AG04449 (cell line): ENCODE measurements at places on chromosomes 13 and 19.
A peak's percentile ranks its signal among the peaks of the same experiment; 100 is the strongest.

DNA sequence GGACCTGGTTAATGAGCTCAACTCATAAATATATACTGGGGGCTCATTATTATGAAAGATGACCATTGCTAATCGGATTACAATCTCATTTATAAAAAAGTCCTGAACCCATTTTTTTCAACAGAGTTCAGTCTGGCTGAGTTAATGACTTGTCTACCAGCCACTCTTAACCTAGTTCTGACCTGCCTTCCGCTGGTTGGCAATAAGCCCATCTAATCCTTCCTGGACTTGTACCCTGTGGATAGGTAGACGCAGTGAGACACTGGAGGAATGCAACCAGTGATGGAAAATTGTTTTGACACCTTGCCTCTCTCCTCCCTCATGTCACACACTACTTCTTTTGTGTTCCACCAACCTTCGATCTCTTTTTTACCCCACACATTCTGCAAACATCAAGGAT is 279.9 kb downstream of the FOXO1 start:
- no peak for DNase-seq

DNA sequence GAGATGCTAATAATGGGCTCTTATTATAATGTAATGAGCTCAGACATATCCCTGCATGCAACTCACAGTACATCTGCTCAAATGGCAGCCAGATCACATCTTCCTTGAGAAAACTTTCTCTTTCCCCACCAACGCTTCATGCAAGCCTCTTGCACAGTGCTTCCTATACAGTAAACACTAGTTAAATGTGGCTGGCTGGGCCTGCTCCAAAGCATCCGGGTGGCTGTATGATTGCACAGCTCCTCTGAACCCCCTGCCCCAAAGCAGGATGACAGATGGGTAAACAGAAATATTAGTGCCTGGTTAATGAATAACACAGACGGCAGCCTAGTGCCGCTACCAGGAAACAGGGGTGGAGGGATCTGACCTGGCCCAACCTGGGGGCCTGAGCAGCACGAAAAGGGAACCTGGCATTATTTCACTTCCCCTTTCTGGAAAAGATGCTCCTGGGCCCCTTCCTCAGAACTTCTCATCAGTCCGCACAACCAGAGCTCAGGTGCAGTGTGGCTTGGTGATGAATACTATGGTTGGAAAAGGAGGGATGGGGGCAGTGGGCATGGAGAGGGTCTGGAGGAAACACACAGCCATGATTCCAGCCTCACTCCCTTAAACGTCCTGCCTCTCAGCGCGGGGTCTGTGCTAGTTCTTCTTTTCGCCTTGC is 10.8 kb downstream of the FFAR2 start:
- no peak for DNase-seq

- DNase-seq, result no peak
Observed at GRCh38 chr13:59982631-59983382, 180.9 kb downstream of the DIAPH3 start.

GRCh38 chr19:55673889-55674288 is 1.1 kb upstream of the EPN1 start:
- no peak for DNase-seq

- DNase-seq, result no peak
Observed at GRCh38 chr13:60716313-60716712, 319.3 kb downstream of the TDRD3 start.

DNA sequence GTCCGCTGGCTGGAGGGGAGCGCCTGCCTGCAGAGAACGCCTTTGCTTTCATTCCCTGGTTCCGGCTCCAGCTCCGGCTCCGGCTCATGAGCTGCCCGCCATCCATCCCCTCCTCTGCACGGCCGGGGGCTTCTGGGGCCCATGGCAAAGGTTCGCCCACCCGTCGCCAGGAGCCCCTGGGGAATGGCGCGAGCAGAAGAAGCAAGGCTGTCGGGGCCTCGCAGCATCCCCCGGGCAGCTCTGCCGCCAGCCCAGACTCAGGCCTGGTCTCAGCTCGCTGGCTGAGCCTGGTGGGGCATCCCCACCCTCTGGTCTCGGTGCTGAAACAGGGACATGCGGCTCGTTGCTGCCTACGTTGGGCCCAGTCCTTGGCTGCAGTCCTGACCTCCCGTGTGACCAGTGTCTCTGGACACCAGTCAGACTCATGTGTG is 96.8 kb downstream of the KDM4B start:
- DNase-seq, result no peak

- DNase-seq, result no peak
Observed at GRCh38 chr13:47066226-47066625, 169.4 kb upstream of the HTR2A start.

- DNase-seq, result no peak
Observed at GRCh38 chr19:35559281-35559659, 4.2 kb downstream of the ATP4A start.

GRCh38 chr19:31391518-31391917 is 42.3 kb upstream of the TSHZ3 start:
- no peak for DNase-seq

DNA sequence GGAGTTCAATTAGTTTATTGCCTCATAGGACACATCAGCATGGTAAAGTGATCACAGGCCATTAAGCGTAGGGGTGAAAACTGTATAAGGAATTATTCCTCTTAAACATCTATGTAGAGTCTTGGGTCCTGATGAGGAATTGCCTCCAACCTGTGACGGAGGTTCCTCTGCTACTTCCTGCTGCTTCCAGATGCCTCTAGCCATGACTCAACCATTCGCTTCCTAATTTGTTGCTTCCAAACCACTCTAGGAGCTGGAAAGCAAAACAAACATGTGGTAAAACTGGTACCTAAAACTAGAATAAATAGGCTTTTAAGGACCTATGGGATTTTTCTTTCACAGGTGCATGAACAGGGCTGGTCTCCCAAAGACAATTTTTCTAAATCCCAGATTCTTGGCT is 253.8 kb downstream of the KLF12 start:
- DNase-seq, result no peak

GRCh38 chr19:7904074-7905020 is 670 bp downstream of the MAP2K7 start:
- DNase-seq, result no peak

- DNase-seq, result no peak
Observed at GRCh38 chr13:98069985-98070384, 72.9 kb upstream of the FARP1 start.

DNA sequence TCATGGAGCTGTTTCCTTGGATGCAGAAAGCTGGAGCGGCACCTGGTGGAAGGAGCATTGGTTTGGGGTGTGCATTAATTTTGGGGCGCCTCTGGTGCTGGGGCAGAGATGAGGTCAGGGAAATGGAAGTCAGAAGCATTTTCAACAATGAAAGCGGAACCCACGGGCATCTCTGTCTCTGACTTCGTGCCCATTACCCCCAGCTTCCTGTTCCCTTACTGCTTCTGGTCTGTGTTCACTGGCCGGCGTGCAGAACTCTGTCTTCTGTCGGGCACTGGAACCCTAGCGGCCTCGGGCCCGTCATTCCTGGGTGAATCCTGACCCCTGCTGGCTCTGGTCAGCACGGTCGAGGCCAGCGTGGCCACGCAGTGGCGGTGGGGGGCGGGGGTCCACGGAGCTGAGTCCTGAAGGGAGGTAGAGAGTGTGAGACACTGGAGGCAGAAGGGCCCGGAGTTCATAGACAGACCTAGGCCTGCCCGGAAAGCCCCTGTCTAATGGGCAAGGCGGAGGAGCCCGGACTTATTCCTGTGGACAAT is 7.9 kb upstream of the LINGO3 start:
- no peak for DNase-seq

- DNase-seq, result no peak
Observed at GRCh38 chr13:102399791-102400674, 1.8 kb downstream of the FGF14 start.

- DNase-seq, result no peak
Observed at GRCh38 chr13:110349239-110349638, 42.2 kb downstream of the COL4A2 start.

GRCh38 chr19:8110931-8111330 is 38.5 kb downstream of the FBN3 start:
- DNase-seq, result no peak

DNA sequence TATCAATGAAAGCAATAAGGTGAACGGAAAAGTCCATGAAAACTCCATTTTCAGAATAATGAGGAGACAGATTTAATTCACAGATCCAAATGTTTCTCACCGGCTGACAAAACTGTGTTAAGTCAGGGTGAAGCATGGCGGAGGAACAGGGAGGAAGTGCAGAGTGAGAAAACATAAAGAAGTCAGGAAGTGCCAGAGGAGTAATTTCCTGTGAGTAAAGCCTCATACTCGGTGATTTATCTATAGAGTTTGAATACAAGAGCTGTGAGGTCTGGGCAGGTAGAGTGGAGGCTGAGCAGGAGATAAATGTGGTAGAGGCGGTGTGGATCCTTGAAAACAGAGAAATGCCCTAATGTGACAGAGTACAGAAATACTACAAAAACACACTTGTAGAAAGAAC is 11.4 kb downstream of the CARD8 start:
- no peak for DNase-seq

- DNase-seq, result no peak
Observed at GRCh38 chr19:5559804-5560133, 8.0 kb downstream of the TINCR start.

DNA sequence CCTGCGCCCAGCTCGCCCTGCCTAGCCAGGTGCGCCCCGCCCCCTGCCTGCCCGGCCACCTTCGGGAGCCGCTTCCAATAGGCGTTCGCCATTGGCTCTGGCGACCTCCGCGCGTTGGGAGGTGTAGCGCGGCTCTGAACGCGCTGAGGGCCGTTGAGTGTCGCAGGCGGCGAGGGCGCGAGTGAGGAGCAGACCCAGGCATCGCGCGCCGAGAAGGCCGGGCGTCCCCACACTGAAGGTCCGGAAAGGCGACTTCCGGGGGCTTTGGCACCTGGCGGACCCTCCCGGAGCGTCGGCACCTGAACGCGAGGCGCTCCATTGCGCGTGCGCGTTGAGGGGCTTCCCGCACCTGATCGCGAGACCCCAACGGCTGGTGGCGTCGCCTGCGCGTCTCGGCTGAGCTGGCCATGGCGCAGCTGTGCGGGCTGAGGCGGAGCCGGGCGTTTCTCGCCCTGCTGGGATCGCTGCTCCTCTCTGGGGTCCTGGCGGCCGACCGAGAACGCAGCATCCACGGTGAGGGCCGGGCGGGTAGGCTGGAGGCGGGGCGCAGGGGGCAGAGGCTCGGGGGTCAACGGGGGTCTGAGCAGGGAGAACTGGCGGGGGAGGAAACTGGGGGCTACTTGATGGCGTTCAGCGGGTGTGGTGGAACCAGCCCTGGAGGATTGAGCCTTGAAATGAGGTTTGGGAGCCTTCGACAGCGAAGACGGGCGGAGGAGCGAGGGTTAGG is at the start of gene SPINT2:
Gene SPINT2 (plus strand): TSS at position 88 of the 727 bp plus-strand sequence. CDS start 320 bp downstream, at position 408.
- no peak for DNase-seq

DNA sequence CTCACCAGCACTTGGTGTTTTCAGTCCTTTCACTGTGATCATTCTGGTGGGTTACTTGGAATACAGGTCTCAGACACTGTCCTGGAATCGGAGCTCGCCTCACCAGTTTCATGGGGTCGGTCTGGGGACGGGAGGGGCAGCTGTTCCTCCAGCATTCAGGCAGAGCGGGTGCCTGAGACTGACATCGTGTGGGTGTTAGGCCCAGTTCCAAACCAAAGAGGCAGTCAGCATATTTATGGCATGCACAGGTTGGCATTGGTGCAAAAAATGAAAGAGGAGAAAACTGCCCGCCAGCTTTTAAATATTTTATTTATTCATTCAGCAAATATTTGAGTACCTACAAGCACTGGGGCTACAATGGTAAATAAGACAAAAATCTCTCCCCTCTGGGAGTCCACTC is 20.1 kb downstream of the PLEKHF1 start:
- DNase-seq, result no peak

- DNase-seq, result peak; percentile 26
Observed at GRCh38 chr19:34926685-34927375, at the start of gene ZNF30. Gene ZNF30, plus strand, starts transcription at chr19:34926903. Its CDS starts 3,045 bp downstream, at chr19:34929948.

GRCh38 chr19:57310792-57311191 is 9.5 kb upstream of the ZNF543 start:
- no peak for DNase-seq

- DNase-seq, result no peak
Observed at GRCh38 chr13:99159331-99160061, 41.2 kb upstream of the UBAC2 start.

DNA sequence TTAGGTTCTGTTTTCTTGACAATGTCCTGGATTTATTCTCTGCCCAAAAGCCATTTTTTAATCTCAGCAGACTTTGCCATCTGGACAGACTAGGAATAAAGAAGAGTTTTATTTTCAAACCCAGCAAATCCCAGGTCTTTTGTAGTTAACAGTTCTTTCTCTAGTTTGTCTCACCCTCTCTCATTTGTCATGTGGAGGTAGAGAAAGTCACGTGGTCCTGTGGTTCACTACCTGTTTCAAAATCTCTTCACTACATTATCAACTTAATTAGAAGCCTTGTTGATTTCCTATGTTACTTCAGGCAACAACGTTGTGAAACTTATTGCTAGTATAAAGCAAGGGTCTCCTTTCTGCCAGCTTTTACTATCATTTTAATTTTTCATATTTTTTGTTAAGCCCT is 1222.6 kb downstream of the EFNB2 start:
- no peak for DNase-seq

GRCh38 chr13:49086722-49087121 is 111.0 kb downstream of the FNDC3A start:
- peak; percentile 10 for DNase-seq

GRCh38 chr19:39397360-39398296 is 6.5 kb downstream of the MED29 start:
- DNase-seq, result no peak

- DNase-seq, result no peak
Observed at GRCh38 chr13:109904218-109904617, 117.8 kb upstream of the IRS2 start.

DNA sequence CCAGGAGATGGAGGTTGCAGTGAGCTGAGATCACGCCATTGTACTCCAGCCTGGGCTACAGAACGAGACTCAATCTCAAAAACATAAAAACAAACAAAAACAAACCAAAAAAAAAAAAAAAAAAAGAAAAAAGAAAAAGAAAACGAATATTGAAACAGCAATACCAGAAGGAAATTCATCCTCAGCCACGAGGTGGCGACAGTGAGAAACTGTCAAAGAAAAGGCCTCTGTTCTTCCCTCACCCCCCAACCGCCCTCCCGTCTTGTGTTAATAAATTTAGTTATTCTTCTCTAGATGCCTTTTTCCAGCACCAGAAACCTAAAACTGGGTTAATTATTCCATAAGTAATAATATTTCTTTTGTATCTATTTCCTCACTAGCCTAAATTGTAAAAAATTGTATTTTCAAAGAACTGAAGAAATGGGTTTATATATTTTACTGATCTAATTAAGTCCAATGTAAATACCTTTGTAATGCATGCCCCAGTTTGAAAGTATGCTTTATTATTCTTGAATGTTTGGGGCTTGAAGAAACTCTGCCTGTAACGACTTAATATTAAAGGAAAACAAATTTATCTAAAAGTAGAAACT is 38.6 kb downstream of the LIG4 start:
- no peak for DNase-seq

DNA sequence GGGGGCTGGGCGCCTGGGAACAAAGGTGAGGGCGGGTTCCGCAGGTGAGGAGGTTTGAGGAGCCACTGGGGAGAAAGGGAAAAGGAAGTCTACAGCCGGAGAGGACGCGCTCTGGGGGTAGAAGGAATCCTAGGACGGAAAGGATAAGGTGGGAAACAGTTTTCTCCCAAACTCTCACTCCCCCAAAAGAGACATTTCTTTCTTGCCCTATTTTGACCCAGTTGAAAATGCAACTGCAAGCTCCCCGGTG is 651 bp upstream of the POLR1D start:
- no peak for DNase-seq
